Stimulated activated naive CD4-positive, alpha-beta T cell treated with Interleukin-2 at 50 U/mL for 16 hours (primary cell): ENCODE measurements at places on chromosomes 3 and 15.

GRCh38 chr3:174538151-174538550, 321.0 kb upstream of the NAALADL2 start:
- no peak for DNase-seq

- no peak for DNase-seq
These were observed 75.7 kb downstream of the DUT start for GRCh38 chr15:48406911-48407310.

- DNase-seq = no peak
These were observed 791.6 kb upstream of the ARRDC4 start for GRCh38 chr15:97168704-97169475.

GRCh38 chr3:111194048-111194447, 122.4 kb downstream of the NECTIN3 start:
- DNase-seq = no peak

DNA sequence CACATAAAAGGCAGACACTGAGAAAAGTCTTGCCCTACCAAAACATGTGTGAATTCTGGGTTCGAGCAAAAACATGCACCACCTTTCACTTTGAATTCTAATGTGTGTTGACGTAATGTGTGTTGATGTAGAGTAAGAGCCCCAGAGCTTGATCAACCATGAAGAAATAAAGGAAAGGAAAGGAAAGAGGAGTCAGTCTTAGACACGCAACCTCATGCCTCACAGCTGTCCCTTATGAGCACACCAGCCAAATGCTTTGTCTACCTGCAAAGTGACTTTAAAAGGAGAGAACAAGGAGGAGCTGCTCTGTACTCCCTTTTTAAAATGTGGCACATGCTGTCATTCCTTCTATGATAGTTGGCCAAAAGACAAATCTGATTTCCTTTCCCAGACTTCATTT, 80.8 kb downstream of the RFTN1 start:
- no peak for DNase-seq

DNA sequence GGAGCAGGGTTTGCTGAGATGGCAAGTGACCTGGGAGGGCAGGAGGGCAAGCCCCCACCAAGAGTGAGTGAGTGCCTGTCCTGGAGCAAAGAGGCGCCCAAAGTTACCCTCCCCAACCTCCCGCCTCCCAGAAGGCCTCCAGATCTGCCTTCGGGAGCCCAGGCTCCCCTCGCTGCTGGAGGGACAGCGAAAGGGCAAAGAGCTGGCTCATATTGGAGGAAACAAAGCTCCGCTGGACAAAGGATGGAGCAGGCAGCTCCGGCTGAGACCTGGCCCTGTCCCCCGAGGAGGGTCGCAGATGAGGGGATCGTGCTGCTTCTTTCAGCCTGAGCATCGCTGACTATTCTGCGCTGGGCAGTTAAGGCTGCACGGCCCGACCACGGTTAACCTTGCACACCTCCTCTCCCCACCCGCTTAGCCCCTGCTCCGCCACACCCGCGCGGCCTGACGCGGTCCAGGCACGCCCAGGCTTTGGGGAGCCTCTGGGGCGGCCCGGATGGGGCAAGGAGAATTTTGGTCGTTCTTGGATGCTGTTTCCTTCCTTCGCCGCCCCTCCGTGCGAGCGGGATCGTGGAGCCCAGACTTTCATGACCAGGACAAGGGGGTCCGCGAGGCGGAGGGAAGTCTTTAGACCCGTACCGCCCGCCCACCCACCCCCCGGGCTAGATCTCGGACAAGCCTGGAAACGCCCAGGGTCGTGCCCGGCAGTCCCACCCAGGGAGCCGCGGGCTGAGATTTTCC, 651 bp downstream of the PLCD1 start:
- no peak for DNase-seq

GRCh38 chr3:127028781-127029657, 46.1 kb downstream of the PLXNA1 start:
- no peak for DNase-seq

- DNase-seq = no peak
These were observed 114.7 kb upstream of the TPM1 start for GRCh38 chr15:62927836-62928235.

GRCh38 chr3:126859415-126860246, 123.3 kb upstream of the PLXNA1 start:
- no peak for DNase-seq

DNA sequence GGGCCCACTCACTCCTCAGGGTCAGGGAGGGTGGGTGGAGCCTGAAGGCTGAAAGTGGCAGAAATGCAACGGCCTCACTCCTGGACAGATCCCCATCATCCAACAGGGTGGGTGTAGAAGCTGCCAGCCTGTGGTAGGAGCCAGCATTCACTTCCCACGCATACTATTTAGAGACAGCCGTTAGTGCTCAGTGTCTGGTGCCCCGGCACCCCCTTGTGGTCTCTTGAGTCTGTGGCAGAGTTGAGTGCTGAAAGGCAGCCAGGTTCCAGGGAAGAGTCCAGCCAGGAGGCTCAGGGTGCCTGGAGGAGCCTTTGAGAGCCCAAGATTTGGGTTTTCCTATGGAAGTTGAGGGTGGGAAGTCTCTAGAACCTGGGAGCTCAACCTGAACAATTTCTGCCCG, 2.1 kb upstream of the GNAT1 start:
- DNase-seq = no peak

DNA sequence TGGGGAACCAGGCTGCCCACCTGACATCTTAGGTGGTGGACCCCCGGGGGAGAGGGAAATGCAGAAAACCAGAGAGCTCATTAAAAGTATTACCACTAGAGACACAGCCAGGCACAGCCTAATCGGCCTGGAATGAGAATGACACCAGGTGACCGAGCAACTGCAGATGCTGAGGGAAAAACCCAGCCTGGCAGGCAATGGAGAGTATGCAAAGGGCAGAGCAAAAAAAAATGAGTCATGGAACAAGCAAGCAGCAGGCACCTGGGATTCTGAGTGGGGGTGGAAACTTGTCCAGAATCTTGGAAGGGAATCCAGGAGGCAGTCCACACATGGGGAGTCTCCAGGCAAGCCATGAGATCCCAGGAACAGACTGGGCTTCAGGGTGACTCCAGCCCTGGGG, 183.7 kb upstream of the LRRN1 start:
- DNase-seq = no peak

DNA sequence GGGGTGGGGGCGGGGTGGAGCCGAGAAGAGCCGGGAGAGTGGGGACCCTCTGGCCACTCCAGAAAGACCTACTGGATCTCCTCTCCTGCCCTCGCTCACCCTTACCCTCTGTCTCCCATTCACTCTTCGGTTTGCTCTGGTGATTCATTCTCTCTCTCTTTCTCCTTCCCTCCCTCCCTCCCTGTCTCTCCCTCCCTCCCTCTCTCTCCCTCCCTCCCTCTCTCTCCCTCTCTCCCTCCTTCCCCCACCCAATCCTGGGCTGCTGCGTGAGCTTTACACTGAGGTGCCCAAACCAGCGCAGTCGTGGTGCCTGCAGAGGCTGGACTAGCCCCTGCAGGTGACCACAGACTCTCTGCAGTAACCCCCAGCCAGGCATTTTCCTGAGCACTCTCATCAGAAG, 32.2 kb upstream of the ADAMTS17 start:
- no peak for DNase-seq

DNA sequence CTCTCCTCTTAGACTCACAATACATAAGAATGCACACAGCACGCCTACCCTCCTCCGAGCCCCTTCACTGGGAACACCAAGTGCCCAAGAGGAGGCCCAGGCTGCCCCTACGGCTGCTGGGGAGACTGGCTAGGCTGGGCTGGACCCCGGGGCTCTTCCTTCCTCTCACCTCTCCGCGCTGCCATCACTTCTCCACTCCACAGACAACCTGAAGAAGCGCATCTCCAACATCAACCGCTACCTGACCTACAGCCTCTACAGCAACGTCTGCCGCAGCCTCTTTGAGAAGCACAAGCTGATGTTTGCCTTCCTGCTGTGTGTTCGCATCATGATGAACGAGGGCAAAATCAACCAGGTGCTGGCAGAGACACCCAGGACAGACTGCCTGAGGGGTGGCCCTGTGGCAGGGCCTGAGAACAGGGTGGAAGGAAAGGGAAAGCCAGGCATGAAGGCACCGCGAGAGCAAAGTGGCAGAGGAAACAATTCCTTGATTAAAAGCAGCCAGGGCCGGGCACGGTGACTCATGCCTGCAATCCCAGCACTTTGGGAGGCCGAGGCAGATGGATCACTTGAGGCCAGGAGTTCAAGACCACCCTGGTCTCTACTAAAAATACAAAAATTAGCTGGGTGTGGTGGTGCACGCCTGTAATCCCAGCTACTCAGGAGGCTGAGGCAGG, 51.6 kb downstream of the SEMA3G start:
- no peak for DNase-seq

DNA sequence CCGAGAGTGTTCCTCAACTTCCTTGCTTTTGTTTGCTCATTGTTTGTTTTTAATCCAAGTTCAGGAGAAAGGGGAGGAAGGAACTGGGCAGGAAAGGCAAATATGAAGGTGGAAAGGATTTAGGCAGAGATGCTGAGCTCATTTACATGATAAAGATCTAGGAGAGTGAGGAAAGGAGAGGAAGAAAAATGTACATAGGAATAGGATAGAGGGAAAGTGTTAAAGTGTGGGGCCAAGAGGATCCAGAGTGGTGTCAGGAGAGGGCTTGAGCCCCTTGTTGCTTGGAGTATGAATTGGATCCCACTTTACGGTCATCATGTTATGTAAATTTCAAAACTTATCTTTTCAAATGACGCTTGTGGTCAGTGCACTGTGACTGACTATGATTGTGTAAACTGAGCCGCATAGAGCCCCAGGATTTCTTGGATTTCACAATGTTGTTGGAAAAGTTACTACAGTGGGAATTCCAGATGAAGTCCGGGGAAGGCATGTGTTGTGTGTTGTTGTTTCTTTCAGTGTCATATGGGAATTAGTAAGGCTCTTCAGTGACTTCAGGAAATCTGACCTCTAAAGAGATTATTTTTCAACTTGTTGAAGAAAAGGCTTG, 15.0 kb upstream of the PLD1 start:
- no peak for DNase-seq

DNA sequence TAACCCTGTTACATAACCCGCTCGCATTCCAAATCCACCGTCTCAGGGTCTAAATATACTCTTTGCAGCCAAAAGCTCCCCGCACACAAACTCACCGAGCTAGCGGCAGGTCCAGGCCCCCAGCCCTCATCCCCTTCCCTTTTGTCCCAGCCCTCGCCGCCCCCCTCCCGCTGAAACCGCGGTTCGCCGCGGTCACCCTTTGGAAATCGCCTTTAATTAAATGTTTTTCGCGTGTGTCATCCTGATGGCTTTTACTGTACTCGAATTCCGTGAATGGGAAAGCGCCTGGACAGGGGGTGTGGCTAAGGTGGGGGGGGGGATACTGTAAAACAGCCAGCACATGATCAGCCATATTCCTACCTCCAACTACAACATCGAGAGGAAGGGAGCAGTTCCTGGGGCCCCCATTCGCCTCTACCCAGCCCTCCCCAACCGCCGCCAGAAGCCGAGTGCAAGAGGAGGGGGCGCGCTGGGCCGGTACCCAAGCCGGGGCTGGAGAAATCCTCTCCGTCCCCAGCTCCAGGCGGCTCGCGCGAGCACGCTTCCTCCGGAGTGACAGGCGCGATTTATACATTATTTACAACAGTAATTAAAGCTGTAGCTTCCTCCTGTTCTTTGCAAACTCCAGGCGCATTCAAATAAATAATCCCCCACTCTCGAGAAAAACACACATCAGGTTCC, 1.7 kb downstream of the RORA start:
- no peak for DNase-seq

- no peak for DNase-seq
These were observed 61.0 kb downstream of the PGPEP1L start for GRCh38 chr15:98946301-98947255.

- DNase-seq = peak; percentile 96
These were observed 6.5 kb upstream of the CYP11A1 start for GRCh38 chr15:74373731-74374647.

DNA sequence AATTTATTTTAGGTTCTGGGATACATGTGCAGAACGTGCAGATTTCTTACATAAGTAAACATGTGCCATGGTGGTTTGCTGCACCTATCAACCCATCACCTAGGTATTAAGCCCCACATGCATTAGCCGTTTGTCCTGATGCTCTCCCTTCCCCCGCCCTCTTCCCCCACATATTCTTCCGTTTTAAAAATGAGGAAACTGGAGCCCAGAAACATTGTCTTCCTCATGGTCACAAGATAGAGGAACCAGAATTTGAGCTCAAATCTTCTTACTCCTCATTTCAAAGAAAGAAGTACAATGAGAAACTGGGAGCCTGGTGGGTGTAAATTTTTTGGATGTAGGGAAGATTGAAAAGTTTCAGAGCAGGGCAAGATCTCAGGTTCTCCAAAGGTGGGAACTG, 56.1 kb upstream of the USP3 start:
- no peak for DNase-seq

DNA sequence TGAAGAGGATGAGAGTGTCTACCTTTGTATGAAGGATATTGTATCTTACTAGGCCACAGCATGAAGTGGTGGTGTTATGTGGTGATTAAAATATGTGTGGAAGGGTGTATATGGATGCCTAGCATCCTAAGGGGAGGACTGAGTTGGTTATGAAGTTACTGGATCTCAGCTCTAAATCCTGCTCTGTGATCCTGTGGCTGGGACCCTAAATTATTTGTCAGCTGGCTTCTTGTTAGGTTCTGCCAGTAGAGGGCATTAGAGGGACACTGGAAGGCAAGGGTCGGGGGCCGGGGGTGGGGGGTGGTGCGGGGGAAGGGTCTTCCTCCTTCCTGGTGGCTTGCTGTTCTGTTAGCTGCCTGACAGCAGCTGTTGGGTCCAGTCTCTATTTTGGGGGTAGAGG, 34.9 kb downstream of the MORF4L1 start:
- DNase-seq = no peak

DNA sequence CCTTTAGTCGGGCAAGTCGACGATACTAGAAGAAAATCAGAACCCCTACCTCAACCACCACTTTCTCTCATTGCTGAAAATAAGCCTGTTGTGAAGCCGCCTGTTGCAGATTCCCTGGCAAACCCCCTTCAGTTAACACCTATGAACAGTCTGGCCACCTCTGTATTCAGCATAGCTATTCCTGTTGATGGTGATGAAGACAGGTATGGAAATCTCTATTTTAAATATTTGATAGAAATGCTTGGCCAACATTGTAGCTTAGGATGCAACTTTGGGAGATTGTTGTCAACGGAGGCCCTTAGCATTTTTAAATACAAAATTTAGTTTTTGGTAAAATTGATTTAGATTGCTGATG, 3.0 kb downstream of the TSC22D2 start:
- no peak for DNase-seq

DNA sequence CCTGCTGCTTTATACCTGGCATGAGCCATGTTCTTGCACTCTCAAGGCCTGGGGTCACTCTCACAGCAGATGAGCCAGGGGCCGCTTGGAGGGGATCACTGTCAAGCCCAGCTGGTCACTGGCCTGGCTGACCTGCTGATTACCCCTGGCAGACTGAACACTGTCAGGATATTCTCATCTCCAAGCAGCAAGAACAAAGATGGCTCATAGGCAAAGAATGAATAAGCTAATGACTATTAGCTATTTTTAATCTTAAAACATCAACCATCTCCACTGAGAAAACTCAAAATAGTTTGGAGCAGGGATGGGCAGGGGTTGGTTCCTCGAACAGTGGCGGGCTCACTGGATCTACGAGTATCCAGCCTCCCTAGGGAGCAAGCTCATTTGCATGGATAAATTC, 64.4 kb upstream of the ACAN start:
- DNase-seq = no peak
